ENCODE measurements at places on chromosomes 13 and 19.

DNA sequence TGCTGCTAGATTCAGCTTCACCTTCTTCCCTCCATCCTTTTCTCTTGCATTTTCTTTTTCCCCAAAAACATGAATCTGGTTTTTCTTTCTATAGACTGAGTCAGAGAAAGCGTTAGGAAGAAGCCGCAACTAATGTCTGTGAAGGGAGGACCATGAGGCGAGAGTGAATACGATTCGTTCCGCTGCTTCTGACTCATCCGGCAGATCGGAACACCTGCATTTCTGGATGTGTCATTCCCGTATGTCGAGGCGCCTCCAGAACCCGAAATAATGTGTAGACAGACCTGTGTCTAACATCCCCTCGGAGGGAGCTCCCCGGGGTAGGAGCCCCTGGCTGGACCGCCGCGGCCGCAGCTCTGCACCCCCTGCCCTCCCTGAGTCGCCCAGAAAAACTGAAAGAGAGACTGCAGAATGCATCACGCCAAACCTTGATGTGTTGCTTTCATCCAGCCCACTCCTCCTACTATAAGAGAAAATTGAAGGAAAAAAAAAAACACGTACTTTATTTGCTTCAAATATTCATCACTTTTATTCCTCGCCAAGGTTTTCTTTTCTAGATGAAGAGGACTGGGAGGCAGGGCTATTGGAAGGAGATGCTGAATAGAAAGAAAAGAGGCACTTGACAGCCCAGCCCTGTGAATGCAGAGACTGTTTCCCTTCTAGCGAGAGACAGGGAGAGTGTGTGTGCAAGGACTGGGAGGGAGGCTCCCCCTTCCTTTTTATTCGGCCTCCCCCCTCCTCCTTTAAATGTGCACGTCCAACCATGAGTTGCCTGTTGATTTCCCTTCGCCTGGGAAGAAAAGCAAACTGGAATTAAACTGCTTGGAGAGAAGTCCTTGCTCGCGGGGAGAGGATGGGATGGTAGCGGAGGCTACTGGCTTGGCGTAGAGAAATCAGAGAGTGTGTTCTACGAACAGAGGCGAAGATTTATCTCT is 616 bp upstream of the PCDH17 start:
- H3K27me3 ChIP-seq, result peaks cover 67% of the 10 kb centered on the region
- H3K36me3 ChIP-seq, result peaks cover 13% of the 10 kb centered on the region
- no peak for DNase-seq
- peak overlapping the region; percentile 49 for H3K27ac ChIP-seq
- peaks cover 17% of the 10 kb centered on the region for H3K4me1 ChIP-seq
- peak overlapping the region; percentile 58 for H3K4me3 ChIP-seq

- H3K4me3 ChIP-seq, result no peak overlapping the region
- DNase-seq, result no peak
- no peaks in the 10 kb centered on the region for H3K27me3 ChIP-seq
- peaks cover 80% of the 10 kb centered on the region for H3K36me3 ChIP-seq
These were observed 8.5 kb upstream of the ZNF83 start for GRCh38 chr19:52646571-52647217.

- H3K27me3 ChIP-seq, result no peaks in the 10 kb centered on the region
- DNase-seq, result no peak
- H3K36me3 ChIP-seq, result peaks cover 8% of the 10 kb centered on the region
- no peak overlapping the region for H3K4me3 ChIP-seq
- no peak overlapping the region for H3K27ac ChIP-seq
- H3K4me1 ChIP-seq, result peaks cover 45% of the 10 kb centered on the region
These were observed 22.1 kb downstream of the URI1 start for GRCh38 chr19:29964171-29964570.

- no peaks in the 10 kb centered on the region for H3K27me3 ChIP-seq
- H3K36me3 ChIP-seq, result peaks cover 30% of the 10 kb centered on the region
- peaks cover 14% of the 10 kb centered on the region for H3K4me1 ChIP-seq
- H3K4me3 ChIP-seq, result peak overlapping the region; percentile 88
- no peak for DNase-seq
These were observed 753 bp downstream of the ZNF235 start for GRCh38 chr19:44303976-44304568.

DNA sequence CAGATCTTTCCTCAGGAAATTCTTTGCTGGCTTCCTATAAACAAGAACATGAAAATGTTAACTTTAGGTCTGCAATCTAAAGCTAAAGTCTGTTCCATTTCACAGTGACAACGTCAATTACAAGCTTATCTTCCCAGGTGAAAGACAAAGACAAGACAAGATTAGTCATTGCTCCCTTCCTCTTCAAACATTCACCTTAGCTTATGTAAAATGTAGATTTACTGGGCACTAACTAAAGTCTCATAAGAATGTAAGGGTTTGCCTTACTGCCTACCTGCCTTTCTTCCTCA is 17.2 kb downstream of the TNFSF14 start:
- peak overlapping the region; percentile 60 for H3K27ac ChIP-seq
- H3K4me1 ChIP-seq, result peaks cover 47% of the 10 kb centered on the region
- H3K4me3 ChIP-seq, result no peak overlapping the region
- H3K36me3 ChIP-seq, result peaks cover 9% of the 10 kb centered on the region
